ENCODE measurements at places on chromosomes 2 and 18.

DNA sequence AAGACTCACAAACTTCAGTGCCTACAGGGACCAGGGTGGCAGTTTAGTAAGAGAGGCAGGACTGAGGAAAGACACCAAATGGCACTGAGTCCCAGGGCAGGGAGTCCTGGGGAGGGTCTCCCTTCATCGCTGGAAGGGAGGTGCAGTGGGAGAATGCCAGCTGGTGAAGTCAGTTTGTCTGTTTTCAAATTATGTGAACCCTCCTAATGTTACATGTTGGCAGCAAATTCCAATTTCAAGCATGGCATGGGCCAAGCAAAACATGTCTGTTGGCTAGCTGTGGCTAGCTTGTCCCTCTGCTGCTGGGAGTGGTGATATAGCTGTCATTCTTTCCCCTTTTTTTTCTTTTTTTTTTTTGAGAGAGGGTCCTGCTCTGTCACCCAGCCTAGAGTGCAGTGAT is 55.9 kb upstream of the HAAO start:
- DNase-seq: no peak

- no peak for DNase-seq
Observed at GRCh38 chr18:70998490-70998889, 709.6 kb downstream of the SOCS6 start.

GRCh38 chr2:63665846-63666475 is 77.2 kb downstream of the MDH1 start:
- no peak for DNase-seq

DNA sequence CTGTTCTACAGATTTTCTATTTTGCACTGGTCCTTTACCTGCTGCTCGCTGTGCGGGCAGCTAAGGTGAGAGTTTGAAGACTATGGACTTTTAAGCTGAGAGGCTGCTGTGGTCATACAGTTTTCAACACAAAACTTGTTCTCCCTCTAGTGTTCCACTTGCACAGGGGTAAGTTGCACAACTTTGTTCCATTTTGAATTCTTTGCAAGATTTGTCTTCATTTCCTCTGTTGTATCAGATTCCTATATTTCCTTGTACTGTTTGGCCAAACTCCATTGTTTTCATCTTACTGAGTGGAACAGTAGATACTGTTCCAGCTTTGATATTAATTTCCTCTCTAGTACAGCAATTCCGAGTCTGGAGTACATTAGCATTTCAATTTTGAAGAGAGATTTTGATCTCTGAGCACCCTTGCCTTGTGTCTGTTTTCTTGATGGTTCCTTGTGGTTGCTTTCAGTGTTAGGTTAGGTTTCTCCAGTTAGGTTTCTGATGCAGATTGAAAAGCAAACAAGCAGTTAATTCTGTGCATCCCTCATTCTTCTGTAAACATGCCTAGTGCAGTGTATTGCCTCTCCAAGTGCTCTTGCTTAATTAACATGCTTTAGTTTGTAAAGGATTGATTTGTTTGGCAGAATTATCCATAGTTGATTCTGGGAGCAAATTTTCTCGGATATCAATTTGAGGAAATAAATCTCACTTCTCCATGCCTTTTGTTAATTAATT is 188.8 kb downstream of the PTPRM start:
- DNase-seq: no peak

DNA sequence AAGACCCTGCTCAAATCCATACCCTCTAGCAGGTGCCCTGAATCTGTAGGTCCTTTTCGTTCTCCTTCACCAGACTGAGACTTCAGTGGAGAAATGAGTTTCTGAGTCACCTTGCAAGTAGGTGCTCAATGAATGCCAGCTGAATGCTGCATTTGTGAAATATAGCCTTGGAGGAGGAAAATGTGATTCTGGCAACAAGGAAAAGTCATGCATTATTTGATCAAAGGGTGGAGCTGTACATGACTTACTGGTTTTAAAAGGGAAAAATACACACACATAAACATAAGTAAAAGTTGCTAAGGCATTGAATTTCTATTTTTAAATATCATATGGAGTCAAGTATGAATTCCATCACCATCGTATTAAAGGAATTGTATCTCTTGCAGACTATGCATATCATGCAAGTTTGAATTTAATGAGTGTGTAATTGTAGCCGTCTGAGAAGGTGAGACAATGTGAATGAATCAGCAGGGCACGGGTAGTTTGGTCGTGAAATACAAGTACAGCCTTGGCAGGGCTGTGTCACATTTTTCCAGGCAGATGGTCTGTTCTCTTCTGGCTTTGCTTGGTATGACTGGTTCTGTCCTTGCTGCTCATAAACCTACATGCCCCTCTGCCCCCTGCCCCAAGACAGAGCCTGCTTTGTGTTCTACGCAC is 160.8 kb downstream of the COL6A3 start:
- no peak for DNase-seq

DNA sequence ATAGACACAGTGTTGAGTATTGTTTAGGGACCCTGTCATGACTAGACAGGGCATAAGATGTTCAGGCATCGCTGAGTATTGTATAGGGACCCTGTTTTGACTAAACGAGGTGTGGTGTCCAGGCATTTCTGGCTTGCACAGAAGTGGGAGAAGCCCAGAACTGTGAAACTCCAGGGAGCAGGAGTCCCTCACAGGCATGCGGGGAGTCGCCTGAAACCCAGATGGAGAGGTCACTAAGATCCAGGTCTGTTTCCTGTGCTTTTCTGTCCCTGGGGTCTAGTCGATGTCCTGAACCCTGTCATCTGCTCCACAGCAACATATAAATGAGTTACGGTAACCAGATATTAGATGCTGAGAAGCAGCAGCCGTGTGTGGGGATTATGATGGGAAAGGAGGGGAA is 469.0 kb upstream of the SALL3 start:
- DNase-seq: peak; percentile 46

GRCh38 chr2:72755647-72756423 is 70.0 kb downstream of the EXOC6B start:
- no peak for DNase-seq

DNA sequence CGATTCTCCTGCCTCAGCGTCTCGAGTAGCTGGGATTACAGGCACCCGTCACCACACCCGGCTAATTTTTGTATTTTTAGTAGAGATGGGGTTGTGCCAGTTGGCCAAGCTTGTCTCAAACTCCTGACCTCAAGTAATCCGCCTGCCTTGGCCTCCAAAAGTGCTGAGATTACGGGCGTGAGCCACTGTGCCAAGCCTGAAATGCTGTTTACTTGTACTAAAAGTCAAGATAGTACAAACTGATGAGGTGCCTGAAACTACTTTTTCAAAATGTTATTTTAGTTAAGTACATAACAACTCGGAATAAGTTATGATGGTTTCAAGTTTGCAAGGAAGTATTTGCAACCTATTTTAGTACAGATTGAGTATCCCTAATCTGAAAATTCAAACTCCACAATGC is 85.7 kb downstream of the CEP192 start:
- DNase-seq: no peak

DNA sequence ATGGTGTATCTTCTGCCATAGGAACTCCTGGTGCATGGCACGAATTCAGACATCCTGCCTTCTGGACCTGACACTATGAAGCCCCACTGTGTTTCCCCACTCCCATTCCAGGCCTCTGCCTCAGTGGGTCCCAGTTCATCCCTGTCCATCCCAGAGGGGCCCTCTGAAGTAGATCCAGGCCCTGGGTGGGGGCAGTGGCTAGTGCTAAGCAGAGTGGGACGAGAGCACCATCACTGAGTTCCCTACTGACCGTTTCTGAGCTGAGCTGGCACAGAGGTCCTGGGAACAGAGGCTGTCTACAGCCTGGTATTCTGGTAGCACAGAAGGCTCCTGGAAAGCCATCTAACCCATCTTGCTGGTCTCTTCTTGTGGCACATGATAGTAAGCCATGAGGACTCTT is 54.0 kb downstream of the ATOH8 start:
- DNase-seq: peak; percentile 74

GRCh38 chr2:82256983-82257632 is 1952.6 kb upstream of the LRRTM1 start:
- DNase-seq: no peak

DNA sequence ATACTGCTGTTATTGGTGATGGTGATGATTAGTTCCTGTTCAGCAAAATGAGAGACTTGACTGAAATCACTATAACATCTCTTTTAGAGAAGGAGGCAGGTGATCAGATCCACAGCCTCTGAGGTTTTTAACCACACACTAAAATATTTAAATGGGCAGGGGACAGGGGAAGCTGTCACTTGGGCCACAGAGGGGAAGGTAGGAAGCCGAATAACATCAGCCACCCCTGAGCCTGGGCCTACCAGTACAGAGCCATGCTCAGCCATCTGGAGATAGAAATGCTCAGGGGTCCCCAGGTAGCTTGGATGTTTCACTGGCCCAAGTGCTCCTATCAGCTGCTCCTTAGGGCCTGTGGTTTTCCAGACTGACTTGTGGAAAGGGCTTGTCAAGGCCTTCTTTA is 122.3 kb downstream of the MRO start:
- no peak for DNase-seq

GRCh38 chr2:174787487-174788205 is 23.4 kb upstream of the CHRNA1 start:
- DNase-seq: no peak

DNA sequence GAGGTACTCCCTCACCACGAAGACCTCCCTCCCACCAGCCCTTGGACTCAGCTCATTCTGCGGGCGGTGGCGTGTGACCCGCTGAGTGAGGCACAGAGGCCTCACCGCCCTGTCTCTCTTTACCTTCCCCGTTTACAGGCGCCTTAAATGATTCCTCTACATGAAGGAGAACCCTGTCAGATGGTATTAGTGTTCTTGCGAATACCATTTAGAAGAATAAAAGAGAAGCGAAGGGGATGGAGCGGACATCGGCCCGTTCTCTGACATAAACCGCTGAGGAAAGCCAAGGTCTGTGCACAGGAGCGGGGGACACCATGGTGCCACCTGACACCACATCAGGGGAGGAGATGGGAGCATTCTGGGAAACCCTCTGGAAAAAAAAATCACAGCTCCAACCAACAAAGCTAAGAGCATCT is 179.8 kb downstream of the HDAC4 start:
- DNase-seq: no peak

DNA sequence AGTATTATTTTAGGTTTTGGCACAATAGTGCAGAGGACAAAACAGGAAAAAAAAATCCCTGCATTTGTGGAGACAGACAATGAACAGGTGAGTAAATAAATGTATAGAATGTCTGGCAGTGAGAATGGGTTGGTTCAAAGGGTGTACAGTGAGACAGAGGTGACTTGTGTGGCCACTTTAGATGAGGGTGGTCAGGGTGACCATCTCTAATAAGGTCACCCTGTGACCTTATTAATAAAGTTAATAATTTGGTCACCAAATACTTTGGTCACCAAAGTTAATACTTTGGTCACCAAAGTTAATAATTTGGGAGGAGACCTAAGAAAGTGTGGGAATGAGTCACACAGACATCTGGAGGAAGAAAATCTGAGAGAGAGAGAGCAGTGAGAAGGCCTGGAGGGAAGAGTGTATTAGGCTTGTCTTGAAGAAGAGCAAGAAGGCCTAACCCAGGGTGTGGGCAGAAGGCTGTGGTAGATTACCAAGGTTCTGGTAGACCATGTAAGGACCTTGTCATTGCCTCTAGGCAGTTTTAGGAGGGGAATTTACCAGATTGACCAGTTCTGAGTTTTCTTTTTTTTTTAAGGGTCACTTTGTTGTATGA is 1368.4 kb upstream of the CELF4 start:
- no peak for DNase-seq

- DNase-seq: no peak
Observed at GRCh38 chr2:201779901-201780673, 646 bp downstream of the ALS2 start.

DNA sequence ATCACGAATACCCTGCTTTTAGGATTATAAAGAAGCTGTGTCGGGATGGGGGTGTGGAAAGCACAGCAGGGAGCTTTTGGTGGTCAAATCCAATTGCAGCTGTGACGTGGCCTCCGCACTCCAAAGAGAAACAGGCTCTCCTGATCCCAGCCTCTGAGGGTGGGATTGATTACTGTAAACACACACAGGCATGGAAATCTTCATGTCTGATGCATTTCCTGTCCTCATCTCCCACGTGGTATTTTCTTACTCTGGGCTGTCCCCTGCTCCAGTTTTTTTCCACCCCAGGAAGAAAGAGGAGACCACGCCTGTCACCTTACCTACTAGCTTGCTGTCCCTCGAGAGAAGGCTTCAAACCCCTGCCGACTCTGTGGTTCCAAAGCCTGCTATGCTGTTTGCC is 22.7 kb downstream of the RNF152 start:
- no peak for DNase-seq

DNA sequence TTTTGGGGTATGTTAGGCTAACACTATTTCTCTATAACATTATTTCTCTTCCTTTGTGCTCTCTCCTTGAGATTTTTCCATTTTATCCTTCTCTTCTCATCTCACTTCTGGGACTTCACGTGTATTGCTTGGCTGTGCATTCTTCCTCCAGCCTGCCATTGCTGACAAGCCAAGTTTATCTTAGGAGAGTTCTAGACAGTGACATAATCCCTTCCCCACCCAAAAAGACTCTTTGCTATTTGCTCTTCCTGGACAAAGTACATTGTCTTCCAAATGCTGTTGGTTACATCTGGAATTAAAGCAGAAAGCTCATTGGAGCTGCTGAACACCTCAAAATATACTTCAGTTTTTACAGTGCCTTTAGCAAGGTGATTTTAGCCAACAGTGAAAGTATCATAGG is 8.9 kb downstream of the TSPYL6 start:
- DNase-seq: no peak

GRCh38 chr2:98823196-98824170 is 92.6 kb upstream of the MGAT4A start:
- DNase-seq: peak; percentile 46

DNA sequence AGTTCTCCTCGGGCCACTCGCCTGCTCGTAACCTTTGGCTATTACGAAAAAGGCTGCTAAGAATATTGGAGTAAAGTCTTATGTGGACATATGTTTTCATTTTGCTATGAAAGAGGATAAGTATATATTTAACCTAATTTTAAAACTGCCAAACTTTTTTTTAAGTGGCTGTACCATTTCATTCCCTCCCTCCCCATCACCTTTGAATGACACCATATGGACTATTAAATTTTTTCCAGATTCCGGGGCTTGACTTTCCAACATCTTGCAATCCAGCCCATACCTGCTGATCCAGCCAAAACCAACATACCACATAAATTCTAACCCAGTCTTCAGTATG is 31.5 kb downstream of the REEP1 start:
- no peak for DNase-seq

GRCh38 chr2:104788742-104789455 is 65.0 kb upstream of the POU3F3 start:
- DNase-seq: no peak

- no peak for DNase-seq
Observed at GRCh38 chr2:210389856-210390255, 74.9 kb upstream of the MYL1 start.

- DNase-seq: no peak
Observed at GRCh38 chr18:21112543-21113105, 1.0 kb upstream of the ROCK1 start.

DNA sequence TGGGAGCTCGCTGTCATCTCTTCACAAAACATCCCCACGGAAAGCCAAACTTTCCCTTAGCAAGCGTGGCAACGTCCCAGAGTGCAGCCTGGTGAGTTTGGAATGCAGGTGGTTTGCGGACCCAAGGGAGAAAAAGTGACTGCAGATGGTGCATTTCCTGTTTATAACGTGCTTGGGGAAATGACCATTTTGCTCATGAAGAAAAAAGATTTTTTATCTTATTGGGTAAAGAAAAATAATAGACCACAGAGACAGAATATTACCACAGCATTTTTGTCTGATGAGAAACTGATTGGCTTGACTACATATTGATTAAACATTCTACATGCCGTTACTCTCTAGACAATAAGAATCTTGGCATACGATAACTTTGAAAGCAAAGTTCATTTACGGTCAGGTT is 136.5 kb downstream of the COPS8 start:
- no peak for DNase-seq

- DNase-seq: no peak
Observed at GRCh38 chr2:25036221-25036559, 5.7 kb upstream of the EFR3B start.

GRCh38 chr2:102620332-102620731 is 979 bp downstream of the SLC9A2 start:
- no peak for DNase-seq
